ENCODE measurements at places on chromosomes 6 and 20.

DNA sequence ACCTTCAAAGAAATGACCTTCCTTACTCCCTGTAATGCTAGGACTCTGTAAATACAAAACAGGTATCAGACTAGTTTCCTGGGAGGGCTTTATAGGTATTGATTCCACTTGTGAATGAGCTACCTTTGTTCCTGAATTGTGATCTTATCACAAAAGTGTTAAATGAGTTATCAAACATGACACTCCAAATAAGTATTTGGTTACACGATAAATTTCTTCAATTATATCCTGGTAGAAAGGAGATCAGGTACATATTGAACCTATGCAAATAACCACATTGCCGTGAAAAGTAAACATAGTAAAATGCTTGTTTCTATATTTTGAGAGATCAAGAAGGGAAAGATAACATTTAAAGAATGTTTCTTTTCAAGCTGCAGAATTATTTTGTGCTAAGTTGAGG lies 285.3 kb downstream of the HIVEP2 start:
- no peak for DNase-seq

- no peak for DNase-seq
Observed at GRCh38 chr6:54929245-54929909, 82.8 kb downstream of the FAM83B start.

- no peak for DNase-seq
Observed at GRCh38 chr6:143746202-143747119, 68.7 kb downstream of the PHACTR2 start.

GRCh38 chr6:38160831-38161230 lies 341.3 kb downstream of the ZFAND3 start:
- no peak for DNase-seq

- DNase-seq: no peak
Observed at GRCh38 chr6:116579143-116579542, 7.8 kb downstream of the RWDD1 start.

DNA sequence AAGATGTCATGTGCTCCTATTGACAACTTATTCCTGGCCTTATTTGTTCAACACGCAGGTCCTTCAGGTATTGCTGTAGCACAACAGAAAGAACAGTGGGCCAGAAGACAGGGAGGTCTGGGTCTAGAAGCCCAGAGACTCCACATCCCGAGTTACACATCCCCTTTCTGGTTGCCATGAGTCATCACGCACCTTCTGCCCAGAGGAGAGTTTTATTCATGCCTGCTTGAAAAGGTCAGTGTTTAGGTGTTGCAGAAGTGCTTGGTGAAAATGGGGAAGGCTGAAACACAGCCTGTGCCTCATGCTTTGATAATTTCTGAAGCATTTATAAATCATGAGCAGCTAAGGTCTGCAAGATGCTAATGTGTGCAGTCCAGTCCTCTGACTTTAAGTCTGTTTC lies 256.4 kb downstream of the GMPR start:
- DNase-seq: no peak

- DNase-seq: no peak
Observed at GRCh38 chr6:114058435-114058834, 87.5 kb upstream of the HDAC2 start.

DNA sequence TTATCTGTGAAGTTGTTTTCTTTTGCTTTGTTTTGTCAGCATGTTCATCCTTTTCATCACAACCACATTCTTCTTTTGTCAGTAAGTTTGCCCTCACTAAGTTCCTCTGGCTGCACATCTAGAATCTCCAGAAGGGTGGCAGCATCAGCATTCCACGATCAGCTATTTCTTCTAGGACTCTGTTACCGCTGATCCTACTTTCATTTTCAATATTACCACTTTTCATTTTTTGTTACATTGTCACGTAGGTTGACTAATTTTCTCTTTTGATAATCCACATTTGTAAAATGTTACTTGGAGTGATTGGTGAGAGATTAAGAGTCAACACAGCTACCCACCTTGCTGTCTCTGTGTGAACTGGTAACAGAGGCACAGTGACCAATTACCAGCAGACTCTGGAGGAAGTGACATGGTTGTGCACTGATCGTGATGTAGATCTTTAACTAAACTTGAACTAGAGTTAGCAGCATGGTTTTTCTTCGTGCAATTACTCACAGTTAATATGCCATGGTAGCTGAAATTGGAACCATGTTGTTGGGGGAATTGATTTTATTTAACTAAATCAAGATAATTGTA lies 307.9 kb upstream of the SLC35B3 start:
- DNase-seq: no peak

Measured in nucleus accumbens (tissue), 56 donors.